ENCODE measurements at places on chromosomes 1 and 21. TPM values are rescaled to one million over a fixed set of nuclear protein-coding genes. Genes with fewer than 3 reads are reported as not detected.

Gene GSTM1
- not detected for total RNA-seq

Gene EDN2
- total RNA-seq, result 3.6 TPM

Gene FNBP1L
- 23.1 TPM for total RNA-seq

Gene SH3D21
- total RNA-seq, result 0.52 TPM

- no peaks in the 10 kb centered on the region for H3K4me1 ChIP-seq
- no peak overlapping the region for H3K27ac ChIP-seq
- H3K27me3 ChIP-seq, result no peaks in the 10 kb centered on the region
- H3K36me3 ChIP-seq, result no peaks in the 10 kb centered on the region
Observed at GRCh38 chr1:177981200-177981599, 11.3 kb upstream of the SEC16B start.

- no peaks in the 10 kb centered on the region for H3K36me3 ChIP-seq
- H3K27ac ChIP-seq, result no peak overlapping the region
- DNase-seq, result peak; percentile 46
- H3K27me3 ChIP-seq, result no peaks in the 10 kb centered on the region
- no peak overlapping the region for H3K4me3 ChIP-seq
- H3K4me1 ChIP-seq, result peaks cover 25% of the 10 kb centered on the region
Observed at GRCh38 chr1:9890224-9890731, 19.8 kb downstream of the CTNNBIP1 start.

DNA sequence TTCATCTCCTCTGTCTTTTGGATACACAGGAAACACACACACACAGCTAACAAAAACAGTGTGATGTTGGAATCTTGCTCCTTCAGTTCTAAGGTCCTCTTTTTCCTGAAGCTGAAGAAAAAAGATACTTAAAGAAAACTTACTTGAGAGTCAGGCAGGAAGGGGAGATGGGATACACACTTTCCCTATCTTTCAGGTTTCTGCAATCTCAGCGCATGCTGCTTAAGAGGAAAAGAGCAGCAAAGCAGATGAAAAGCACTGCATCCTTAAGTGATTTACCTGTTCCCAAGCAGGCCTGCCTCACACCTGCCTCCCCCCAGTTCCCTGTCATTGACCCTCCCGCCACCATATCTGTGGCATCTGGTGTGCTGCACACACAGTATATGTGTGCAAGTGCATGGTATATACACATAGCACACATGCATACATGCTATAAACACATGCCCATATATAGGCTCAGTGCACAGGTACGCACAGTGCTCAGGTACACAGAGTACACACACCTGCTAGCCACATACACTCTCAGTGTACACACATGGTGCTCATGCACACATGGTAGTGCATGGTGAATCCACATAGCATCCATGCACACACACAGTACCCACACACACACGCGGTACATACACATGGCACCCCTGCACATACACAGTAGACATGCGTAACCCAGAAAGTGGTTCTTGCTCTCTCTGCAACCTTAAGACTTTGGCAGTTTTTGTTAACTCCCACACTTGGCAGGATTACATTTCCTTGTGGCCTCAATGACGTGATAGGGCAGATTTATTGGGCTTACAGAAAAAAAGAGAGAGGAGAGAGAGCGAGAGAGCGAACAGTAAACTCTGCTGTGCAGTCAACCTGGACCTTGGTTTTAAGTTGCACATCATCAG is 166.9 kb downstream of the TOMM20 start:
- no peaks in the 10 kb centered on the region for H3K27me3 ChIP-seq
- H3K27ac ChIP-seq, result peak overlapping the region; percentile 94
- H3K4me1 ChIP-seq, result peaks cover 86% of the 10 kb centered on the region
- H3K4me3 ChIP-seq, result no peak overlapping the region
- DNase-seq, result peak; percentile 78

DNA sequence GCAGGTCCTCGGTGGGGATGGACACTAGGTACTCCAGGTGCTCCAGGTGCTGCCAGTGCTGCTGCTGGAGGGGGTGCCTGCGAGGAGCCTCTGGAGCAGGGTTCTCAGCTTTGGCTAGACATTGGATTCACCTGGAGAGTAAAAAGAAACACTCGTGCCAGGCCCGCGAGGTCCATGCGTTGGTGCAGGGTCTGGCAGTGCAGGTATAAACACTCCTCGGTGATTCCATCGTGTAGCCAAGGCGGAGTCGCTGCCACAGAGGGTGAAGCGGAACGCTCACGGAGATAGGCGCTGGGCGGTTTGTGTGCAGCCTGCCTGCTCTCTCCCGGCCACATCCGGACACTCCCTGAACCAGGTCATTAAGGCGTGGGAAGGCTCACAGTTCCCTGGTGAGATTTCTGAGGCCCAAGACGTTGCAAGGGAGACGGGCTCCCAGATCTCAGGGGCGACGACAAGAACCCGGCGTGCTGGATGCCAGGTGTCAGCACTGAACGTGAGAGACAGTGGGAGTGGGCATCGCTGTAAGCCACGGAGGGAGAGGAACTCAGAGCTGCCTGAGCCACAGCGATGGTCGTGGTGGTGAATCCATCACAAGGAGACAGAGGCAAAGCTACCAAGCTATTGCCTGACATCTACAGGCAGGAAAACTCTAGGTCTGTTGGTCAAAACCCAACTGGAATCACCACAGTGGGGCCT is 17.2 kb upstream of the SUMO3 start:
- H3K4me1 ChIP-seq, result no peaks in the 10 kb centered on the region
- no peaks in the 10 kb centered on the region for H3K27me3 ChIP-seq
- H3K27ac ChIP-seq, result no peak overlapping the region
- no peak for DNase-seq
- no peaks in the 10 kb centered on the region for H3K36me3 ChIP-seq
